Endothelial cell of umbilical vein (primary cell): ENCODE measurements at places on chromosomes 4 and X. TPM values are rescaled to one million over a fixed set of nuclear protein-coding genes. Genes with fewer than 3 reads are reported as not detected.

The RWDD4 gene
- polyA plus RNA-seq: 4.2 and 4.9 TPM in 2 replicates

The KLKB1 gene
- polyA plus RNA-seq: not detected in 2 replicates

The CCDC149 gene
- 3.4 and 7.8 TPM in 2 replicates for polyA plus RNA-seq

The COQ2 gene
- 20.5 and 25.5 TPM in 2 replicates for polyA plus RNA-seq

The ACSL1 gene
- 6.7 and 7.3 TPM in 2 replicates for polyA plus RNA-seq

The RNF128 gene
- polyA plus RNA-seq: not detected in 2 replicates

The ABCB7 gene
- 12.1 and 14.3 TPM in 2 replicates for polyA plus RNA-seq

The PHOX2B gene
- not detected in 2 replicates for polyA plus RNA-seq

- DNase-seq: no peak
These were observed 104.3 kb upstream of the LEF1 start for GRCh38 chr4:108272986-108273385.

DNA sequence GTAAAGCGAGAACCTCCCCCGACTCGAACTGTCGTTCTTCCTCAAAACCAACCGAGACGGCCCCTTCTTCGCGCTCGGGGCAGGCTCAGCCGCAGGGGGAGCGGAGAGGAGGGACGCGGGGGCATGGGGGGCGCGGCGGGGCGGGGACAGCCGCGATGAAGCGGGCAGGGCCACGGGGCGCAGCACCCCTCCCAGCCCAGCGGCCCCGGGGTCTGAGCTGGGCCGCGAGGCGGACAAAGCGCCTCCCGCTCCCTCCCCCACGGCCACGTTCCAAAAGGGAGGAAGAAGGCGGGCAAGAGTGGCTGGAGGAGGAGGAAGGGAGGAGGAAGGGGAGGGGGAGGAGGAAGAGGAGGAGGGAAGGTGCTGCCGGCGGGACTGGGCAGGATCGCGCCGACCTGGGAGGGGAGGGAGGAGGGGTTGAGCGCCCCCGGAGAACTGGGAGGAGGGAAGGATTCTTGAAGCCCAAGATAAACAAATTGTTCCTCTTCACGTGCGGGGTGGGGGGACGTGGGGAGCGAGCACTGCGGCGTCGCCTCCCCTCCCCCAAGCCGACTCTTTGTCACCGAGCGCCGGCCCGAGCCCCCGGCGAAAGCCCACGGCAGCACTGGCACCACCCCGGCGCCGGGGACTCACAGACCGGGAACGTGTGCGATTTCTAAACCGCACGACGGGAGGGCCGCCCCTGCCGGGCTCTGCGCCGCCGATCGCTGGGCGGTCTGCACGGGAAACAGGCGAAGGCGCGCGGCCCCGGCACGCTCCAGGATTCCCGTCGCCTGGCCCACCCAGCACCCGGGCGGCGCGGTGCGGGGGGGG is 2.9 kb downstream of the MAML3 start:
- peak; percentile 96 for DNase-seq

GRCh38 chr4:150495550-150495949 is 86.4 kb upstream of the MAB21L2 start:
- no peak for DNase-seq

DNA sequence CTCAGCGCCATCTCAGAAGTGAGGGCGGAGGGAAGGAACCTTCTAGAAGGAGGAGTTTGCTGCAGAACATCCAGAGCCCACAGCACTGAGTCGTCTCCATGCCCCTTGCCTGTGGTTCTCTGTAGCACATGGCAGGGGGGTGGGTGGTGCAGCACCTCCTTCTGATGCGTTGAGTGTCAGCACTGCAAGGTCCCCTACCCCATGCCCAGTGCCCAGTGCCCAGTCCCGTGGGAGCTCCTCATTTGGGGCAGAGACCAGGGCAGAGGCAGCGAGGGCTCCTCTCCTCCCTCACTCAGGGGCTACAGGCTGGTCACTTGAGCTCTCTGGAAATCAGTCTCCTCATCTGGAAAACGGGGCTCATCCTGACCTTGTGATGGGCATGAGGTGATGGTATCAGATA is 78.1 kb downstream of the HTRA3 start:
- no peak for DNase-seq

- no peak for DNase-seq
These were observed 407.3 kb downstream of the PCDH18 start for GRCh38 chr4:137125011-137125410.

GRCh38 chrX:14497184-14497666 is 32.1 kb upstream of the GLRA2 start:
- DNase-seq: no peak

- no peak for DNase-seq
These were observed 1451.9 kb upstream of the AGA start for GRCh38 chr4:178894126-178894525.

GRCh38 chrX:118497180-118497818 is 1.7 kb downstream of the DOCK11 start:
- DNase-seq: no peak

DNA sequence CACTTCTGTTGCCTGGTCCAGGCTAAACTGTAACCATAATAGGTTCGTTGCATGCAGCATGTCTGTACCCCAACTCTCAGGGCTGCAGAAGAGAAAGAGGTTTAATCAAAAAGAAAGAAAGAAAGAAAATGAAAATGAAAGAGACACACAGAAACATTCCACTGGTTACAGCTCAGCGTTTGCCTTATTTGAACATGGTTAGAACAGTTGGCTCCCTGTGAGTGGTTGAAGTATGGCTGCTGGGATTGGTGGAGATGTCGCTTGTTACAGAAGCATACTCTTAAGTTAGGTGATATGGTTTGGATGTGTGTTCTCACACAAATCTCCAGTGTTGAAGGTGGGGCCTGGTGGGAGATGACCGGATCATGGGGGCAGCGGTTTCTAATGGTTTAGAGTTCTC is 36.3 kb downstream of the ARSD start:
- no peak for DNase-seq

GRCh38 chr4:77204621-77205020 is 47.6 kb downstream of the CCNG2 start:
- no peak for DNase-seq

- DNase-seq: no peak
These were observed 70.2 kb upstream of the MAGEB2 start for GRCh38 chrX:30144971-30145731.

DNA sequence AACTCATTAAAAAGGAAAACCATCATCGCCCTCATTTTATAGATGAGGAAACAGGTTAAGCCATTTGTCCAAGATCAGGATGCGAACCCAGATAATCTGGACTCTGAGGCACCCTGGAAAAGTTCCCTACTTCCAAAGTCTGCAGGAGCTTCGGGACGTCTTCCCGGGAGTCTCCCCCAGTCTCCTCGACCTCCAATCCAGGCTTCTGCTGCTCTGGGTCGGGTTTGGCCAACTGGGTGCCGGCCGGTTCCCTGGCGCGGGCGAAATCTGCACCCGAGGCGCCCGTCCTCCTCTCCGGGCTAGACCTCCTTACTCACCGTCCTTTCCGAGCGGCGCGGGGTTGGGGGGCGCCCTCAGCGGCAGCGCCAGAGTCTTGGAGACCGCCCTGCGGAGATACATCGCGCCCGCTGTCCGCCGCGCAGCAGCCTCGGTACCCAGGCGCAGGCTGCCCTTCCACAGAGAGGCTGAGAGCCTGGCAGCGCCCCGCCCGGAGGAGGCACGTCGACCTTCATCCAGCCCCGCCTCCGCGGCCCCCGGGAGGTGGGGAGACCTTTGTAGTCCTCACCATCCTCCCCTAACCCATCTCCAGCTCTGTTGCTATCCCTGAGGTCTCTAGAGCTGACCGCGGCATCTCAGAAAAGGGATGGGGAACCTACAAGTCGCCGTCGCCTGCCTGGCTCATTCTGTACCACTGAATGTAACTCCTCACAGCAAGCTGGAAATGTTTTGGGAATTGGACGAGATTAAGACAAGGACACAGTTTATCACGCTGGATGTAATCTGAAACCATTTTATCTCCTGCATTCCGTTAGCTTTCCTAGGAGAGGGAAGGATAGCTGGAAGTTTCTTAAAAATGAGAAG is at the start of gene MGARP:
Gene MGARP (minus strand): TSS at position 466 of the 861 bp plus-strand sequence. CDS start 67 bp downstream, at position 399.
- peak; percentile 73 for DNase-seq

GRCh38 chrX:80181079-80181478 is 166.5 kb downstream of the TBX22 start:
- DNase-seq: no peak

- peak; percentile 69 for DNase-seq
These were observed 13.8 kb downstream of the MAD2L1 start for GRCh38 chr4:120052856-120053255.

GRCh38 chr4:156158747-156159146 is 205.1 kb upstream of the CTSO start:
- no peak for DNase-seq

DNA sequence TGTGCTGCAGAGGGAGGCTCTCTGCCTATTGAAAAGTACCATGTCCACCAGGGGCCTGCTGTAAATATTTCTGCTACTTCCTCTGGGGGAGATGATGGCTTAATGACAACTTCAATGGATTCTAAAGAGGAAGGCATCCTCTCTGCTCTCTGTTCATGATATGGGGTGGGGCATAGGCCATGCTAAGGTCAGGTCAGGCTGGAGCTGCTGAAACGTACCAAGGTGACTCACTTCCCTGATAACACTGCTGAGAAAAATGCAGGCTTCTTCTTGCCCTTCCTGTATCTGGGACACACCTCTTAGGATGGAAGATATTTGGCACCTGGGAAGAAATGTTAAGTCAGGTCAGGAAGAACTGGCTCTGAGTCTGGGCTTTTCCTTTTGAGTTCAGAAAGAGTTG is 31.5 kb downstream of the HS3ST1 start:
- peak; percentile 11 for DNase-seq

GRCh38 chr4:8892556-8893226 is 21.1 kb upstream of the HMX1 start:
- no peak for DNase-seq

DNA sequence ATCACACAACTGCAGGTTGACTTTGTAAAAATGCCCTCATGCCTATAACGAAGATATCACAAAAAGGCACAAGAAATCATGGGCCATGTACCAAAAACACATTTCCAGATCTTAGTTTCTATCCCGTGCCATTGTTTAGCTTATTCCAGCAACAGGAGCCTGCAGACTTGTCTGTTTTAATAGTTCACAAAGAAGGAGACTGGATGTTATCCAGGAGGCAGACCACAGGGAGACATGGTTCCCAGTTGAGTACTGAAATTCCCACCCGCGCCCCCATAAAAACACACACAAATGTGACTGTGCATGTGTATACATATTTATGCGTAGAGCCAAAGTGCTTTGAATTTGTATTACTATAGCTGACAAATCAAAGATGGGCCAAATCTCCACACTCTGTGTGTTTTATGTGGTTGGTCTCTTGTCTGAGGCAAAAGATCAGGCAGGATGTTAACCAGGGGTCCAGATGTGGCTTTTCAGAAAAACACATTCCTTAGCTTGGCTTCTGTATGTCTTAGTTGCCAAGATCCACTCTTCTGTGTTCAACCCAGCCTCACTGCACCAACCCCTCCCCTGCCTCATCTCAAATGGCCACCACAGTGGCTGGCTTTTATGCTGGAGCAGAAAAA is 469.2 kb upstream of the DIPK2B start:
- no peak for DNase-seq

GRCh38 chrX:148878371-148878770 is 378.0 kb downstream of the AFF2 start:
- DNase-seq: peak; percentile 27

DNA sequence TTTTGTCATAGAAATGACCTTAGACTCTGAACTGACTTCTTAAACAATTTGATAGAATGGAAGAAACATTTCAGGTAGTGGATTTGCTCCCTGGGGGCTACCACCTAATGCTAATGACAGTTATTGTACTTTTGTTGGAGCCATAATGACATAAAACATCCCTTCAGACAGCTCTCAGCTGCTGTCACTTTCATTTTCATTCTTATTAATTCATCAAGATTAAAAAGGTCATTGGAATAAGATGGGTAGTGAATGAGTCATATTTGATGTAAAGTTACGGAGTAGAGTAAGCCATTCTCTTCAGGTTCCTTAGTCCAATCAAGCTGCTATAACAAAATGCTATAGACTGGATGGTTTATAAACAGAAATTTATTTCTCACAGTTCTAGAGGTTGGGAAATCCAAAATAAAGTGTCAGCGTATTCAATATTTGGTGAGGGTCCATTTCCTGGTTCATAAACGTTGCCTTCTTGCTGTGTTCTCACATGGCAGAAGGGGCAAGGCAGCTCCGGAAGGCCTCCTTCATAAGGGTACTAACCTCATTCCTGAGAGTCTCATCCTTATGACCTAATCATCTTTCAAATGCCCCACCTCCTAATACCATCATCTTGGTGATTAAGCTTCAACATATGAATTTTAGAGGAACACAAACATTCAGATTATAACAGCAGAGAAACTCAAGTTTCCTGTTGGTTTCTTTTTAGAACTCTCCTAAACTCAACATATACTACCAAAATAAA is 268.5 kb downstream of the ARAP2 start:
- DNase-seq: no peak

- DNase-seq: peak; percentile 91
These were observed 671 bp upstream of the EIF4E start for GRCh38 chr4:98929341-98930267.
